Glutamatergic neuron (in vitro differentiated cells): ENCODE measurements at places on chromosomes 3 and 15.

DNA sequence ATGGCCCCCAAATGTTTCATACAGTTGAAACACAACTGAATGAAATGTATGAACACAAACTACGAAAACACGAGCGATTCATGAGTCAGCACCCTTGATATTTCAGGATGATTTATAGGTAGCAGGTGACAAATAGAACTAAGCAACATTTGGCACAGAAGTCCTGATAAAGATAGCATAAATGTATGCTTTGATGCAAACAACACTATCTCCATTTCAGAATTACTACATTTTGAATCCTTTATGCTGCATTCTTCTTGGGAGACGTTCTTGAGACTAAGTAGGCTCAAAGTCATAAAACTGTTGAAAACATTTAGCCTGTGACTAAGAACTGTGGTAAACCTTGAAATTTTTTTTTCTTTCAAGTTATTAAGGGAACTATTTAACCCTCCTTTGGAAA, 200.3 kb upstream of the ICE2 start:
- DNase-seq = no peak

DNA sequence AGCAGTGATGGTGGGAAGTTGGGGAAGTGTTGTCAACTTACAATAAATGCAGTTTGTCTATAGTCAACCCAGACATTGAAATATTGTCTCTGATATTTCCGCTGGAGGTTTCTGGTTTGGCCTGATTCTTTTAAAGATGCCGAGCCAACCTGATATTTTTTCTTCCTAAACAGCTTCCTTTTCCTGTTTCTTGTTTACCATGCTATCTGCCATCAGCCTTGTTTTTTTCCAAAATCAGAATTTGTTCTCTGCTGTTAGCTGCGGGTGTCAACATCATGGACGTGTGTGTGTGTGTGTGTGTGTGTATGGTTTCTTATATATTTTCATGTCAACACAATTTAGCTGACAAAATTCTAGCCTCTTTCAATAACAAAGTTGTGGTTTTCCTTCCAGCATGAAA, 41.2 kb upstream of the XCR1 start:
- no peak for DNase-seq

DNA sequence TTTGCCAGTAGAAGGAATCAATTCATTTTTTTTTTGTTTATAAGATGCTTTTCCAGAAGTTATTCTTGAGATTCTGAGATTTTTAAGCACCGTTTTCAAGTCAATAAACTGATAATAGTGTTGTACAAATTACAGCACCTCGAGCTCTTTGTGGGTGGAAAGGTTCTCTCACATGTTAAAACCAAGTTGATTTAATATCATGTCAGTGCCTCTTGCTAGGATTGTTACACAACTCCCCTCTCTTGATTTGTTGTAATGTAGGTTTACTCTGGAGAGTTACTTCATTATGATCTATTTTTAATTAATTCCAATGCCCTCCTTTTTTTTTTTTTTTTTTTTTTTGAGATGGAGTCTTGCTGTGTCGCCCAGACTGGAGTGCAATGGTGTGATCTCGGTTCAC, 25.8 kb upstream of the UBXN7 start:
- DNase-seq = no peak

DNA sequence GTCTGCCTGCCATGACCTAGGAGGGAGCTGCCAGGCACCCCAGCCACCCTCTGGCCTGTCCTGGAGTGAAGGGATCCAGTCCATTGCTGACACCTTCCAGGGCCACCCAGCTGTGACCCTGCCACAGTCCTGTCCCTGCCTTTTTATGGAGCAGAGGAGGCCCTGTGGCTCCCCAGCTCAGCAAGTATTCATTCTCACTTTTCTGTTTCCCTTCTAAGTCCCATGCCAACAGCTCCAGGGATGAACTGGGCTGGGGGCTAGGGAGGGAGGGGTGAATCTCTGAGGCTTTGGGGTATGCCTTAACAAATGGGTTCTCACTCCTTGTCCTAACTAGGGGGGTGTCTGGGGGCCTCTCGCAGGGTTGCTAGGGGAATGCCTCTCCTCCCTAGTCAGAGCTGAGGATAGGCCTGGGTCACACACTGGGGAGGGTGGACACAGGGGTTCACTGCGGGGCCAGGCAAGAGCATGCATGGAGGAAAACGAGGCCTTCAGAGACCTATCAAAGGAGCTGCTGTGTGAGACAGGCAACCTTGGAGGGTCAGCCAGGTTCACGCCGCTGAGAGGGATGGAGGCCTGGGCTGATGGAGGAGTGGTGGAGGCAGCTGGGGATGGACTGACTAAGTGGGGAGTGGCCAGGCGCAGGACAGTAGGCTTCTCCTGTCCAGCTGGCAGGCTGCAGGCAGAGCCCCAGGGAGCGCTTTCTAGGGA, 31.8 kb downstream of the EPHB3 start:
- DNase-seq = no peak

DNA sequence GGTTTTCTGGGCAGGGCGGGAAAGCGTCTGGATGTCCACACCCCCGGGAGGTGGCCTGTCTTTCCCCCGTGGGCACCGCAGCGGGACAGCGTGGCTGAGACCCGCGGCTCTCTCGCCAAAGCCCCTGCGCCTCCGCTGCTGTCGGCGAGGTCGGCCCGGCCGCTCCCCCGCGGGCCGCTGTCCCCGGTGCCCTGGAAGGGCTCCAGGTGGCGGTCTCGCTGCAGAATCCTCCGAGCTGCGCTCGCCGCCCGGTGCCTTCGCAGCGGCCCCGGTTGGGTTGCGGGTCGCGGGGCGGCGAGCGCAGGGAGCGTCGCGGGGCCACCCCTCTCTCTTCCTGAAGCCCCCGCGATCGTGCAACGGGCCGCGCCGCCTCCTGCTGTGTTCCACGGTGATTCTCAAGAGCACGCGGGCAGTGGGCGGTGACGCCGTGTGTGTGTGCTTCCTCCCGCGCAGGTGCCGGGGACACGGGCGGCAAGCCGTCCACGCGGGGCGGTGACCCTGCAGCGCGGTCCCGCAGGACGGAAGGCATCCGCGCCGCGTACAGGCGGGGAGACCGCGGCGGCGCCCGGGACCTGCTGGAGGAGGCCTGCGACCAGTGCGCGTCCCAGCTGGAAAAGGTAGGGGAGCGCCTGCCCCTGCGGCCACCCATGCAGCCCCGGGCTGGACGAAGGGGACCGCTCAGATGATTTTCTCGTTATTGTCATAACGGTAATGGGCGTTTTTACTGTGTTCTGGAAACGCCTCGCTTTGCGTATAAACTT, 54.4 kb downstream of the LRRK1 start:
- DNase-seq = peak; percentile 58

DNA sequence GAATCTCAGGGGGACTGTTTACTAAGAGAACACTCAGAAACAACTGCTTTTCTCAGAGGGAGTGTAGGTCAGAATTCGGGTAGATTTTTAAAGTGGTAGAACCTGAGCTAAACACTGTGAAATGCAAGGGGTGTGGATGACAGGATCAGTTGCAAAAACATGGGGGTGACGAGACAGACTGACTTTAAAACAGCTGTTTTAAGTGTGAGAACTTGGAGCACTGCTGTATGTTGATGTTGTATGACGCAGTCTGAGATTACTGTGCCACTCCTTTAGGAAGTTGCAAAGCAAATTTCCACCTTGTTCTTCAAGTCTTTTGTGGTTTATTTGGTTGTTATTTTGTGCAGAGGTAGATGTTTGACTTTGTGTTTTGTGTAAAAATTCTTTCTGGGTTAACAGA, 36.8 kb upstream of the DIPK2A start:
- DNase-seq = no peak

DNA sequence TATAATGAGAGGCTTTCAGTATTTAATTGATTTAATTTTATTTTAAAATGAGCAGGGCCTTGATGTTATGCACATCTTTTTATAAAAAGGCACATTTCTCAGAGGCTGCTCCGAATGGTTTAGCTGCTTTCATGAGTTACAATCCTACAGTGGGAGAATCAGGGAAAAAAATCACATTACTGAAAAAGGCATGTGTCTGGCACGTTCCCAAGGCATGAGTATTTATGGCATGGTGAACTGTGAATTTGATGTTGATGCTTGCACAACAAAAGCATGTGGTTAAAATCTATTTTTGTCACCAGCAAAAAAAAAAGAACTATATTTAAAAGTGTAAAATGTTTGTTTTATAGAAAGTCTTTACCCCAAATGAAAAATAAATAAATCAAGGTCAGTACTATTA, 485.2 kb upstream of the ROBO2 start:
- DNase-seq = no peak

- DNase-seq = no peak
Observed at GRCh38 chr15:41901431-41901830, 7.6 kb upstream of the SPTBN5 start.
